Left colon (tissue), 2 donors: ENCODE measurements at places on chromosomes 3 and 15. TPM values are rescaled to one million over a fixed set of nuclear protein-coding genes. Genes with fewer than 3 reads are reported as not detected.

SENP8 gene
- total RNA-seq: 3.1 TPM

FANCD2OS gene
- total RNA-seq: not detected

NR2E3 gene
- total RNA-seq: 0.20 TPM

CCDC191 gene
- 4.0 TPM for total RNA-seq

SRP14 gene
- total RNA-seq: 153 TPM

FOXB1 gene
- total RNA-seq: not detected

SLC28A2 gene
- total RNA-seq: 44.9 TPM

ZNF717 gene
- 9.3 TPM for total RNA-seq

CADPS gene
- total RNA-seq: 3.7 TPM
